Activated naive CD8-positive, alpha-beta T cell treated with anti-CD3 and anti-CD28 coated beads, Interleukin-2, amount 50 U/mL, for 16 hours (primary cell): ENCODE measurements at places on chromosomes 1 and 21.

GRCh38 chr1:165174491-165174890, 182.0 kb downstream of the LMX1A start:
- DNase-seq: no peak

GRCh38 chr21:34531399-34531798, 19.4 kb upstream of the KCNE1 start:
- no peak for DNase-seq

GRCh38 chr1:166840309-166841274, 1.3 kb downstream of the POGK start:
- no peak for DNase-seq

DNA sequence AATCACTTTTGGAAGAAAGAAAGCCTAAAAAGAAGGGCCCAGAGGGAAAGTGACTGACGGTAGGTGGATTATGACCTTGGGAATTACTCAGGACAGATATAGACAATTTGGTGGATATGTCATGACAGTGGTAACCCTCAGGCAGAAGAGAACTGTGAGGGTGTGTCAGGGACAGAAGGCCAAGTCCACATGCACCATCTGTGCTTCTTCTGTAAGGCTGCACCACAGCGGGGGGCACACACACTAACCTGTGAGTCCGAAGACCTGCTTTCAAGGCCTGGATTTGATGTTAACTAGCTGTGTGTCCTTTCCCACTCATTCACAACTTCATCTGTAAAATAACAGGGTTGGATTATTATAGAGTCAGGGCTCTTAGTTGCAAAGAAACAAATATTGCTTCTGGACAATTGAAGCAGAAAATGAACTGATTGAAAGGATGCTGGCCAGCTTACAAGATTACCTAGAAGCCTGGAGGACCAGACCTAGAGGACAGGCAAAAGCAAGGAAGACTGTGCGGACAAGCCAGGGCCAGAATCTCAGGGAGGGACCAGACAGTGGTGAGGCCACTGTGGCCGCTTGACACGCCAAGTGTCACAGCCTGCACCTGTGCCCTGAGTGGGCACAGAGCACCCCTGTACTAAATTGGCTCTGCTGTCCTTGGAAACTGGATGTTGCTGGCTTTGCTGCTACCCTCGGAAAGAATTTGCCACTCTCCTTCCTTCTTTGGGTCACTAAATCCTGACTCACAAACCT, 34.7 kb upstream of the USP24 start:
- DNase-seq: no peak

- DNase-seq: no peak
These were observed 167.4 kb downstream of the PRDM16 start for GRCh38 chr1:3236361-3236760.

DNA sequence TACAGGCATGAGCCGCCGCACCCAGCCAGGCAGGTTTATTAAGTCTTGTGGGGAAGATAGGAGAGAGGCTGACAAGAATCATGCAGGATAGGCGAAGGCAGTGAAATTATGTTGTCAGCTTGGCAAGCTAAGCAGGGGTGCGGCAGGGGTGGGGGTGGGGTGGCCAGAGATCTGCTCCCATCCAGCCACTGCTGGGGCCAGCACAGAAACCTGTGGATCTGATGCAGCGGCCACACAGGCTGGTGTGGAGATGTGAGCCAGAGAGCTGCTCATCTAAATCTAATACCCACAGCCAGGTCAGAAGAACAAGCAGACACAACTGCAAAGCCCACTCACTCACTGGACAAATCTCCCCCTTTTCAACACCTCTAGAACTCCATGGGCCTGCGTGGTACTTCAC, 68.7 kb downstream of the KCTD3 start:
- no peak for DNase-seq

- DNase-seq: no peak
These were observed 173.8 kb downstream of the ETS2 start for GRCh38 chr21:38979271-38980121.

- no peak for DNase-seq
These were observed 231.7 kb upstream of the B3GALT2 start for GRCh38 chr1:193417945-193418744.

DNA sequence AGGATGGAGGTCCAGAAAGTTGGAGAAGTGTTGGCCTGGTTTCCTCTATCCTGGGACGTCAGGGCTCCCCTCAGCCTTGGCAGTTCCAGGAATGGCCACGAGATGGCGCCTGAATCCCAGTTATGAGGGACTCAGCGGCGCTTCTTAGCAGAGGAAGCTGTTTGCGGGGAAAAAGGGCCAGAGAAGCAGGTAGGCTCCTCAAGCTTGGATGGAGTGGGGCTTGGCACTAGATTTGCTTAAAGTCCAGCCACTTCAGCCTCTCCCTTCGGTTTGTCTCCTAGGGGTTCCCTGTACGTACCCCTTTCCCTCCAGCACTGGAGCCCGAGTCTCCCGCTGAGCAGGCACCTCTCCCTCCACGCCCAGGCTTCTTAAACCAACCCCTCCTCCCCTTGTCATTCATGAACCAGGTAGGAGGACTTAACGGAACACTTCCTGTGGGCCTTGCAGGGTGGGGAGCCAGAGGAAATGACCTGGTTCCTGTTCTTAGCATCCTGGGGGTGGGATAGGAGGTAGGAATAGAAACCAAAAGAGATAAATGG, 32.0 kb upstream of the TENT5B start:
- DNase-seq: peak; percentile 78

GRCh38 chr1:9782116-9782751, 41.5 kb downstream of the CLSTN1 start:
- DNase-seq: no peak

DNA sequence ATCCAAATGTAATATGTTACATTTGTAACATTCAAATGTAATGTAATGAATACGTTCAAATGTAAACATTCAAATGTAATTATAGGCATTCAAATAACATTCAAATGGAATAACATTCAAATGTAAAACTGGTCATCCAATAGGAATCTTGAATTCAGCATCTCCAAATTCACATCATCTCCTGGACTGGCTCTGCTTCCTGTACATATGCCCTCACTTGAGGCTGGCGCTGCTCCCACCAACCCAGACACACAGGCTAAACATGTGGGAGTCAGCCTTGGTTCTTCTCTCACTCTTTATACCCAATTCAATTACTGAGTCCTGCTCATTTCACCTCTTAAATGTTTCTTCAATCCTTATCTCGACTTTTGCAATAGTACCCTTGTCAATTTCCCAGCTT, 6.9 kb downstream of the EBNA1BP2 start:
- DNase-seq: no peak

DNA sequence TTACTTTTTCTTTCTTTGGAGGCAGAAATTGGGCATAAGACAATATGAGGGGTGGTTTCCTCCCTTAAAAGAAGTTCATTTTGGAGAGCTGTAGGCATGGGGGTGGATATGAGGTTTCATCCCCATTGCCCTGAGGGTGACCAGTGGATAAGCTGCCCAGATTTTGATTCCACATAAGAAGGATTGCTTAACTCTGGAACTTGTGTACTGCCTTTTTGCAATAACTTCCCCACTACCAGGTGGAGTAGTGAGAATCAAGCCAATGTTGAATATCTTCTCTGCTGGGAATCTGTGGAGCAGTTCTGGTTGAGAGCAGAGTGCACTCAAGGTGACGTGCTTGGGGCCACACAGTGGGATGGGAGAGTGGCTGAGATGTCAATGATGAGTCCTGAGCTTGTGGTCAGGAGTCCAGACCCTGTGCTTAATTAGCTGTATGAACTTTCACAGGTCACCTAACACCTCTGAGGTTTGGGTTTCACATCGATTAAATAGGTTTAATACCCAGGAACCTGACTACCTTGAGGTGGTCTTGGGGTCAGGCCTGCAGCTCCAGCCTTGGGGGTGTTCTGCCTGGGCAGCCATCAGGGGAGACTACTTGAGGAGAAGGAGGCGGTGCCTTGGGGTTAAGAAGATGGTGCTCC, 152.9 kb downstream of the FCRL5 start:
- no peak for DNase-seq

DNA sequence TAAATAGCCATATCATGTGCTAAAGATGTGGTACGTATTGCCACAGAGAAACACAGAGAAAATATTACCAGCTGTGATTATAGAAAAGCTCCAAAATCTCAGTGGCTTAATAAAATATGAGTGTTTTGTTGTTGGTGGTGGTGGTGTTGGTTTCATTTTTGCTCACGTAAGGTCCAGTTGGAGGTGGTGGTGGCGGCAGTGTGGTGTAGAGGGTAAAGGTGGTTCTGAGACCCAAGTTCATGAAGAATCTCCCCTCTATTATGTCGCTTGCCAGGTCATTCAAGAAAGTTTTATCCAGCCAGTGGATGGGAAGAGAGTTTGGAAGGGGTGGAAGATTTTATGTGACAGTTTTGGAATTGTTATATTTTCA, 217.6 kb upstream of the SAMSN1 start:
- no peak for DNase-seq

DNA sequence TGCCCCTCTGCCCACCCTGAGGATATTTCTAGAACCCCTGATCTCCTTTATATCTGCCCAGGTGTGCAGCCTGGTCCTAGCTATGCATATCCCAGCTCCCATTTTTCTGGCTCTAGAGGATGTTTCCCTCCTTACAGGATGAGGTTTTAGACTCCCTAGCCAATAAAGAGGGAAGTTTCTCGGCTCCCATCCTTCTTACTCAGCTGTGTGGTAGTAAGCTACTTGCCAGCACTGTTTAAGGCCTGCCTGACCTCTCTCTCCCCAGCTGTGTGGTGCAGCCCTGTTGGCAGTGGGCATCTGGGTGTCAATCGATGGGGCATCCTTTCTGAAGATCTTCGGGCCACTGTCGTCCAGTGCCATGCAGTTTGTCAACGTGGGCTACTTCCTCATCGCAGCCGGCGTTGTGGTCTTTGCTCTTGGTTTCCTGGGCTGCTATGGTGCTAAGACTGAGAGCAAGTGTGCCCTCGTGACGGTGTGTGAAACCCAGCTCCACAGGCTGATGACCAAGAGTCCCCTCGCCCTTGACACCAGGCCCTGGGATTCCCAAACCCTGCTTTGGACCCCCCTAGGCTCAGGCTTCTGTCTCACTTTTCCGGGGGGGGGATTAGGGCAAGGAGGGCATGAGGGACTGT, 7.8 kb upstream of the P3R3URF start:
- no peak for DNase-seq

- no peak for DNase-seq
These were observed 470.6 kb downstream of the PTPRU start for GRCh38 chr1:29706936-29707335.

DNA sequence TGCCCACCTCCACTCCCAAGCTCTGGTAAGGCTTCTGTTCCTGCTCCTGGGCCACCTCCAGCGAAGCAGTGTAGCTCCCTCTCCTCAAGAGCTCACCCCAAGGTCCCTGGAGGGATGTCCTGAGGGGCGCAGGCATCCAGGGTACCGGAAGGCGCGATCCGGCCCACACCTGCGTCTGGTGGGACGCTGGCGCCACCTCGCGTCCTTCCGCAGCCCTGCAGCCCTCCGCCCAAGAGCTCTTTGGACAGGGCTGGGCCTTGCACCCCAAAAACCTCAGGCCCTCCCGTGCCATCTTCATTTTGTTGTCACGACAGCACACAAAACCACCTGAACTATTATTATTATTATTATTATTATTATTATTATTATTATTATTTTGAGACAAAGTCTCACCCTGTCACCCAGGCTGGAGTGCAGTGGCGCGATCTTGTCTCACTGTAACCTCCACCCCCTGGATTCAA, 49.2 kb upstream of the PAX7 start:
- no peak for DNase-seq

DNA sequence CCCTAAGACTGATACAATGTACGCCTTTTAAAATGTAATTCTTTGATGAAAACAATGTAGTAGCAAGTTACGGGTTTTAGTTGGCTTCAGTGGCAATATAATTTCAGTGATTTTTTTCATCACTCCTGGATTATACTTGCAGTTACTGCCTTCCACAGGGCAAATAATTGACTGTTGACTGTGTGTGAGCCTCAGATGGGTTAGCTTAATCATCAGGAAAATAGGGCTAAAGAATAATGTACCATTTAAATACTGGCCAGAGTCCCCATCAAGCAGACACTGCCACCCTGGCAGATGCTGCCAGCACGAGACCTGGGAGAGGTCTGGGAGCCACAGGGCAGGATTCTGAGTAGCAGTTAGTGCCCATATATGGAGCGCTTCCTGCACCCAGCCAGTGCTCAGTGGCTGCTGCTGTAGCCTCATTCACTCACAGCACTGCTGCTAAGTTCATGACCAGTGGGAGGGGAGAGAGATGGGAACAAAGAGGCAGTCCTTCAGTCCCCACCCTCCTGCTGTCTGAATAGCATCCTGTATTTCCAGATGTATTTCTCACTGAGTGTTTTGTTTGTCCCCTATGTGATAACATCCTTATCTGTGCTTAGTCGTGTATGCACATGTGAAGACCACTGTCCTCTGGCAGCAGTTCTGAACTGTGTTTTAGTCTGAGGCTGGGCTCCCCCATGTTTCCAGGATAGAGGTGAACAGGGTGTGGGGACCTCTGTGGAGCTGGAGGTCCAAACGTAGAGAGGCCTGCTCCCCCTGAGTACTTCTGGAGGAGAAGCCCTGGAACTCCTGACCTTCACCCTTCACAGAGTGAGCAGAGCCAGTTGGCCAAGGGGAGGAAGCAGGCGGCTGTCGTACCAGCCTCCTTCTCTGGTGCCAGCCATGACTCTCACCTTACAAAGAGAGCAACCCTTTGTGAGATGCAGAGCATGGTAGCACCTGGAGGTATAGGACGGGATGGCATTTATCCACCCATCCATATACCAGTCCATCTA, 80.4 kb downstream of the ADARB1 start:
- no peak for DNase-seq
